ENCODE measurements at places on chromosomes 6 and 20.
A peak's percentile ranks its signal among the peaks of the same experiment; 100 is the strongest.

DNA sequence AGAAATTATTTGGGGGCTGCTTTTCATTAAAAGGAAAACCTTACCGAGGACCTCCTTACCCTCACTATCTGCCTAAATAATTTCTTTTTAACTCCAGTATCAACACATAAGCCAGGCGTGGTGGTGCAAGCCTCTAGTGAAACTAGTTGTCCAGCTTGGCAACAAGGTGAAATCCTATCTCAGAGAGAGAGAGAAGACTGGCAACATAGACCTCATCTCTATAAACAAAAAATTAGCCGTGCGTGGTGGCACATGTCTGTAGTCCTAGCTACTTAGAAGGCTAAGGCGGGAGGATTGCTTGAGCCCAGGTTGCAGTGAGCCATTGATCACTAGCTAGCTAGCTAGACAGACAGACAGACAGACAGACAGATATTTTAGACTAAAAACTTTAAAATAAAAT is 92.5 kb downstream of the ARMC2 start:
- no peak for DNase-seq

DNA sequence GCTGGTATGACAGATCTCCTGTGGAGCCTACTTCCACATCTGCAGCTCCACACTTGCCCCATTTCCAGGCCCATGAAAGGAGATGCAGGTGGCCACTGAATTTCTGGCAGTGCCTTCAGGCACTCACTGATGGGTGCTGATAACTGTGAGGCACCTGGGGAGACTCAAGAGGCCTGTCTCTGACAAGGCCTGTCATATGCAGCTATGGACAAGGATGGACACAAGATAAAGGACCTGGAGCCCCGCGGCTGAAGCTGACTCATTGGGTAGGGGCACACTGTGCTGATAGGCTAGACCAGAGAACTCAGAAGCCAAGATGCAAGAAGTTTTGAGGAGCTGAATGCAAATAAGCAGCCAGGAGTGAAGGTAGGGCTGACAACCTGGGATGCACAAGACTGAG is 81.0 kb upstream of the LRFN2 start:
- no peak for DNase-seq

DNA sequence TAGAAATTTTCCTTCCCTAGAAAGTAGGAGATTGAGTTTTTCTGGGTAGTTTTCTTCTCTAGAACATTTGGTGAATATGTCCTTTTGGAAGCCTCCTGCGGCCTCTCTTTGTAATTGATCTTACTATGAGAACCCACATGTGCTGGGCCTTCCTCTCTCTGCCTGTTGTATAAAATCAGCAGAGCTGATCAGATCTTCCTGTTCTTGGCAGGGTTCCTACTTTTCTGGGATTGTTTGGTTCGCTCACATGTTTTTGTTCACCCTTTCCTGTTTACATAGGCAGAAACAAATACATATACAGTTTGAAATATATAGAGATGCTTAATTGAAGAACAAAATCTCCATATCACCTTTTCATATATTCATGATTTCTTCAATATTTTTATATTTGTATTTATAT is 57.8 kb downstream of the IL22RA2 start:
- DNase-seq = no peak

- no peak for DNase-seq
Observed at GRCh38 chr20:11718474-11719094, 199.1 kb upstream of the BTBD3 start.

DNA sequence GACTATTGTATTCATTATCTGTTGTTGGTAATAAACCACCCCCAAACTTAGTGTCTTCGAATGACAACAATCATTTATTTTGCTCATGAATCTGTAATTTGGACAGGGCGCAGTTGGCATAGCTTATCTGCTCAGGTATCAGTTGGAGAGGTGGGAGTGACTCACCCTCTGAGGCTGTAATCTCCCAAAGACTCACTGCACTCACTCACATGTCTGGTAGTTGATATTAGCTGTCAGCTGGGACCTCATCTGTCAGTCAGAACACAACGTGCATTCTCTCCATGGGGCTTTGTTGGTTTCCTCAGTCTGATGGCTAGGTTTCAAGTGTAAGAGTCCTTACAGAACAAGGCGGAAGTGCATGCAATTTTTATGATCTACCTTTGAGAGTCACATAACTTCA is 219.0 kb upstream of the PRND start:
- DNase-seq = no peak

DNA sequence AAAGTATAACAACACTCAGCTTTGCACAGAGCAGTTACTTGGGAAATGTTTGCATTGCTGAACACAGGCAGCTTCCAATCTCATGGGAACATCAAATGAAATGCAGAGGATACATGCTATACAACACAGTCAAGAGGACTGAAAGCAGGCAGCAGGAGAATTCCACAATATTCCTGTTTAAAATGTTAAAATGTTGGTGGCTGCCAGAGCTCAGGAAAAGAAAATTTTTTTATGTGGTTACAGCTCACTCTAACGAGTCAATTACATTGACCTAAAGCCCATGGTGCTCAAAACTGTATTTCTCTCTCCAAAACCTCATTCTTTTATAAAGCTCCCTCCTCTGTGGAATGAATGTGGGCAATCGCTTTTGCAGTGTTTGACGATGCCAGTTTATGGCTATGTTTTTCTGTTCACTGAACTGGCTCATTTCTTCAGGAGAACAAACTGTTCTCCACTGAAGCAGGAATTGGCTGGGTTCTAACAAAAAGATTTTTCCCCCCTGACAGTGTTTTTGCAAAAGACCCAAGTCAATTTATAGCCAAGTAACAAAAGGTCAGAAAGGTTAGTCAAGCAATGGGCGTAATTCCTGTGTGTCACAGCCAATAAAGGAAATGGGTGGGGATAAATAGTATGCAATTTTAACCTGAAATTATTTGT is 69.0 kb downstream of the ZHX3 start:
- DNase-seq = no peak

DNA sequence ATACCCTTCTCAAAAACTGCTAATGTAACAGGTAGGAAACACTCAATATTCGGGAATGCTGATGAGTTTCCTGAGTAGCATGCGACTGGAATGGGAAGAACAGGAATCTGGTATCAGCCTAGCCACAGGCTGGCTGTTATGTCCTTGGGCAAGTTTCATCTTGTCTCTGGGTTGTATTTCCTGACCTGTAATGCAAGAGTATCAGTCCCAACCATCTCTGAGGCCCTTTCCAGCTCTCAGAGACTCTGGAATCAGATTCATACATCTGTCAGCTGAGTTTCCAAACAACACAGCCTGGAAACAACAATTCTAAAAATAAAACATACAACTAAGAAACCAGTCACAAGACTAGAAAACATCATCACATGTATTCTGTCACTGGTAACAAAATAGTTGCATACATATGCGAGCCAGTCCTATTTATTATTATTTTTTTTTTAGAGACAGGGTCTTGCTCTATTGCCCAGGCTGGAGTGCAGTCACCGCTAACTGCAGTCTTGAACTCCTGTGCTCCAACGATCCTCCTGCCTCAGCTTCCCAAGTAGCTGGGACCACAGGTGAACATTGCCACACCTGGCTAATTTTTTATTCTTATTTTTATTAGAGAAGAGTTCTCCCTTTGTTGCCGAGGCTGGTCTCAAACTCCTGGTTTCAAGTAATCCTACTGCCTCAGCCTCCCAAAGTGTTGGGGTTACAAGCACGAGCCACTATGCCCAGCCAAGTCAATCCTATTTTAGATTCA is 16.7 kb upstream of the TFAP2A start:
- peak; percentile 60 for DNase-seq

DNA sequence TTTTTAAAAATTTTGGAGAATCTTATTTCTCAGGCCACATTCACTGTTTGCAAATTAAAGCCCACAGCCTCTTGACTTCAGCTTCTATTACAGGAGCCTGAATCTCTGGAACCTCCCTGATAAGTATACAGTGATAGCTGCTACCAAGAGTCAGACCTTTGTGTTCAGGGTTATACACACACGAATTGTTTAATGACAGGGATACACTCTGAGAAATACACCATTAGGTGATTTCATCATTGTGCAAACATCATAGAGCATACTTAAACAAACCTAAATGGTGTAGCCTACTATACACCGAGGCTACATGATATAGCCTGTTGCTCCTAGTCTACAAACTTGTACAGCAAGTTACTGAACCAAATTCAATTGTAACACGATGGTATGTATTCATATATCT is 473.9 kb downstream of the PKHD1 start:
- no peak for DNase-seq

- DNase-seq = no peak
Observed at GRCh38 chr20:22496817-22497216, 87.6 kb downstream of the FOXA2 start.
